ENCODE measurements at places on chromosomes 1 and 21. TPM values are rescaled to one million over a fixed set of nuclear protein-coding genes. Genes with fewer than 3 reads are reported as not detected.

DNA sequence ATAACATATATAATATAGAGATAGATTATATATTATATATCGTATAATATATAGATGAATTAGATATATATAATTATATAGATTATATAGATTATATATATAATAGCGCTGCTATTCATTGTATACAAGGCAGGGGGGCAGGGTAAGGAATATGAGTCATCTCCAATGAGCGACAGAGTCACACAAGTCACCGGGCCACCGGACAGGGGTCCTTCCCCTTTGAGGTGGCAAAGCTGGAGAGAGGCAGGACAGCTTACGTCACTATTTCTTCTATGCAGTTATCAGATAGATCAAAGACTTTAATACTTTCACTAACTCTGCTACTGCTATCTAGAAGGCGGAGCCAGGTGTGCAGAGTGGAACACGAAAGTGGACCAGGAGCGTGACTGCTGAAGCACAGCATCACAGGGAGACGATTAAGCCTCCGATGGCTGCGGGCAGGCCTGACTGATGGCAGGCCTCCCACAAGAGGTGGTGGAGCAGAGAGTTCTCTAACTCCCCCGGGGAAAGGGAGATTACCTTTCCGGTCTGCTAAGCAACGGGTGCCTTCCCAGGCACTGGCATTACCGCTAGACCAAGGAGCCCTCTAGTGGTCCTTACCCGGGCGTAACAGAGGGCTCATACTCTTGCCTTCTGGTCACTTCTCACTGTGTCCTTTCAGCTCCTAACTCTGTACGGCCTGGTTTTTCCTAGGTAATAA is 2154.7 kb downstream of the MRPL39 start:
- no peaks in the 10 kb centered on the region for H3K27me3 ChIP-seq
- no peak overlapping the region for H3K27ac ChIP-seq
- H3K4me1 ChIP-seq, result no peaks in the 10 kb centered on the region
- H3K4me3 ChIP-seq, result no peak overlapping the region
- DNase-seq, result no peak

DNA sequence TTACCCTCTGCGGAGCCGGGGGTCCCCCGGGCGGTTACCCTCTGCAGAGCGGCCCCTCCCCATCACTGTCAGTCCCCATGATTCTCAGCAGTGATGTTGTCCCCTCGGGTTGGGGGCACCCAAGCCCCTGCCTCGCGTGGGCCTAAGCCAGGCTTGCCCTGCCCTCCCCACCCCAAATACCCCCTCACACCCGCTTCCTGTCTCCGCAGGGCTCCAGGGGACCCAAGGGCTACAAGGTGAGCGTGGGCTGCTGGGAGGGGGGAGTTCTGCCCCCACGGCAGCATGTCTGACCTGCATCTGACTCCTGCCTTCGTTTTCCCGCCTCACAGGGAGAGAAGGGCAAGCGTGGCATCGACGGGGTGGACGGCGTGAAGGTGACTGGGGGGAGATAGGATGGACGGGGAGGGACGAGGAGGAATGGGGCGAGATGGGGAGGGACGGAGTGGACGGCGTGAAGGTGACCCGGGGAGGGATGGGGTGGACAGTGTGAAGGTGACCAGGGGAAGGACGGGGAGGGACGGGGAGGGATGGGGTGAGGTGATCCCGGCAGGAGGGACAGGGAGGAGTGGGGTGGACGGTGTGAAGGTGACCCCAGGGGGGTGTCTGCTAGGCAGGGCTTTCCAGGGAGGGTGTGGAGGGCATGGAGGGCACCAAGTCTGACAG is 8.6 kb downstream of the COL6A1 start:
- H3K4me1 ChIP-seq, result no peaks in the 10 kb centered on the region
- DNase-seq, result no peak
- no peak overlapping the region for H3K27ac ChIP-seq
- H3K27me3 ChIP-seq, result peaks cover 4% of the 10 kb centered on the region

LCE2C gene
- total RNA-seq, result not detected

SCCPDH gene
- 4.5 TPM for total RNA-seq

FCRLB gene
- 0.75 TPM for total RNA-seq

All from T-cell (primary cell).